ENCODE measurements at places on chromosomes 7 and 10.
A peak's percentile ranks its signal among the peaks of the same experiment; 100 is the strongest.

DNA sequence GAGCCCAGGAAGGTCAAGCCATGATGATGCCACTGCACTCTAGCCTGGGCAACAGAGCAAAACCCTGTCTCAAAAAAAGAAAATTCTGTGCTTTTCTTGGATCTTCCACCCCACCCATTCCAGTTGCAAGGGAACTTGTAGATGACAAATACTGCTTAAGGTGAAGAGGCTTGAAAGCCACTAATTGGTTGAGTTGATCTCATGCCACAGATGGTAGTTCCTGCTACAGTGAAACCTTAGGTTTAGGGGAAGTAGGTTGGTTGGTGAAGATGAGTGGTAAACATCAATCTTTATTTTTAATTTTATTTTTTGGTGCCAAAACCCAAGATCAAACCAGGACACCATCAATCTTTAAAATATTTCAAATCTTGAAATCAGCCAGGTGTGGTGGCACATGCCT, 2.9 kb upstream of the GDI2 start:
- no peak for DNase-seq

DNA sequence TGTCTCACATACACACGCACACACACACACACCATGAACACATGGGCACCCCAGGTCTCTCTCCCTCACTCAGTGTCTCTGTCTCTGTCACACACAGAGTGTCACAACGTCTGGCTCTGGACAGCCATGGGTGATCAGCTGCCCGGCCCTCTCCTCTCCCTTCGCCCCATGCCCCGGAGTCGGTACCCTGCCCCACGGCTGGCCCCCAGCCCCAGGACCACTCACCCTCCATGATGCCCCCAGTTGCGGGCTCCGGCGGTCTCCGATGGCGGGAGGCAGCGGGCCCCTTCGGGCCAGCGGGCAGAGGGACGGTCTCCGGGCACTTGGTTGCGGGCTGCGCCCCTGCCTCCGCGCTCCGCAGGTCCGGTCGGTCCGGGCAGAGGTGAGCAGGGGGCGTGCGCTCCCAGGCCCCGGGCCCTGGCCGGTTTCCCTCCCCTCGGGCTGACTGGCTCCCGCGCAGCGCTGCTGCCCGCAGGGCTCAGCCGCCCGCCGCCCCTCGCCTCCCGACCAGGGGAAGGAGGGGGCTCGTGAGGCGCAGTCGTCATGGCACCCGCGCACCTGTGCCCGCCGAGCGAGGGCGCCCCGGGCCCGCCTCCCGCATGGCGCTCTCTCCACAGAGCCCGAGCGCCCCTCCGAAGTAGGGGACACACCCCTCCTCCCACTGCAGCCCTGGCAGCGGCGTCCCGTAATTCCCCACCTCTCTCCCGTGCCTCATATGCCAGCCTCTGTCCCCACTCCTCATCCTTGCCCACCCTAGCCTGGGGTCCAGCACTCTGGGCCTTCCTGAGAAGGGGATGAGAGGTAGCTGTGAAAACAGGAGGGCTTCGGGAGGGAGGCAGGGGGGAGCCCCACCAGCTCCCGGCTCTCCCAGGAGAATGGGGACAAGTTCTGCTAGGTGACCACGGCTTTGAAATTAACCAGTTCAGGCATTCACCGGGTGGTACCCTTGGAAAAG, at the start of gene NPFFR1:
NPFFR1 (minus strand) TSS at position 560 of the 955 bp plus-strand sequence; CDS start at position 232, 328 bp downstream.
- DNase-seq: no peak

GRCh38 chr7:1815051-1815481, 145.0 kb downstream of the ELFN1 start:
- peak; percentile 11 for DNase-seq

DNA sequence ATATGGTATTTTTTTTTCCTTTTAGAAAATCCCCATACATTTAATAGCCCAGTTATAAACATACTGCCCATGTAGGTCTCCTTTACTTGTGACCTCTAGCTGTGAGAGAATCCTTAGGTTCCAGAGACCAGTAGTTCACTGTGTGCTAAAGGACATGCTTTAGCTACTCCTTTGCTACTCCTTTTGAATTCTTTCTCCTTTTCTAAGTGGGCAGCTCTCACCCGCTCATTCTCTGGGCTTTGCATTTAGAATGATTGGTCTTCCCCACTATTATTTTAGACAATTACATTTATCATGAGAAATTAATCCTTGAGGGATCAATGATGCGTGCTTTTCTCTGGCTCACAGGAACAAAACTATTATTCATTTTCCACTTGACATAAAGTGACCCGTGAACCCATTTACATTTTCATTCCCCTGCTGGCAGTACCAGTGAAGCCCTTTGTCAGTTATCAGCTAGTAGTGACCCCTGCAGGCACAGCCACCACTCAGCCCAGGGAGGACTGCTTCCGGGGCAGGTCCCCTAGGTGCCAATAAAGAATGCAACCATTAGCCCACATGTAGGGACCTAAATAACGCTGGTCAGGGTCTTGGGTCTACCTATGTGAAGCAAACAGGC, 844.3 kb downstream of the CNTNAP2 start:
- DNase-seq: no peak

DNA sequence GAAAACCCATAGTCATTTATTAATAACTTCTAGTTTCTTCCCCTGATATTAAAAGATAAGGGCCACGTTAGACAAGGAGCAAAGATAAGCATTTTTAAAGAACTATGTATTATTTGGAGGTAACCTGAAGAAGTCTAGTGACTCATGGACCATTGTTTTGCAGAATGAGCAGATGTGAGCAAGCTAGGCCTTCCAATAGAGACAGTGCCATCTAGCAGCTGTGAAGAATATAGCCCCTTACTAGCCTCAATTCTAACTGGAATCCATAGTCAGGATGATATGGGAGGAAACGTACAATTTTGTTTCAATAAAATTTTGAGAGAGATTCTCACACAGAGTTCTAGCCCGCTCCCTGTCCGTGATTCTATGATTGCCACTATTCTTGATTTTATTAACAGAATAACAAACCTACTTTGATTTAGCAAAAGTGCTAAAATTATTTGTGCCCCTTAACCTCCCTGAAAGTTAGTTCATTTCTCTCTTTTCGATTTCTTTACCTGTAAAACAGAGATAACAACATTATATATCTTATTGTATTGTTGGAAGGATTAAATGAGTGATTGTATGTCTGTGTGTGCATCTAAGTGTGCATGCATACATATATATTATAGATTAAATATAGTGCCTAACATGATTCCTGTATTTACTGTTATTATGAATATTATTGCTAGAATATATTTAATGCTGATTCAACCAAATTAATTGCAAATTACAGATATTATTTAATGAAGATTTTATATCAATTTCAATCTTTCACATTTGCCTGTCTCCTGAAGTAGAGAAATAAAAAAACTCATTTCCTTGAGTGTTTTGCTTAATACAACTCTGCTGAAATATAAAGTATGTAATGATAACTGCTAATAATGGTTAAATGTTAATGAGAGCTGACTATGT, 22.7 kb downstream of the FAM237B start:
- DNase-seq: peak; percentile 72

- peak; percentile 73 for DNase-seq
Observed at GRCh38 chr10:79129361-79129997, 60.7 kb downstream of the ZMIZ1 start.

- DNase-seq: no peak
Observed at GRCh38 chr10:51768886-51769465, 69.6 kb upstream of the CSTF2T start.

DNA sequence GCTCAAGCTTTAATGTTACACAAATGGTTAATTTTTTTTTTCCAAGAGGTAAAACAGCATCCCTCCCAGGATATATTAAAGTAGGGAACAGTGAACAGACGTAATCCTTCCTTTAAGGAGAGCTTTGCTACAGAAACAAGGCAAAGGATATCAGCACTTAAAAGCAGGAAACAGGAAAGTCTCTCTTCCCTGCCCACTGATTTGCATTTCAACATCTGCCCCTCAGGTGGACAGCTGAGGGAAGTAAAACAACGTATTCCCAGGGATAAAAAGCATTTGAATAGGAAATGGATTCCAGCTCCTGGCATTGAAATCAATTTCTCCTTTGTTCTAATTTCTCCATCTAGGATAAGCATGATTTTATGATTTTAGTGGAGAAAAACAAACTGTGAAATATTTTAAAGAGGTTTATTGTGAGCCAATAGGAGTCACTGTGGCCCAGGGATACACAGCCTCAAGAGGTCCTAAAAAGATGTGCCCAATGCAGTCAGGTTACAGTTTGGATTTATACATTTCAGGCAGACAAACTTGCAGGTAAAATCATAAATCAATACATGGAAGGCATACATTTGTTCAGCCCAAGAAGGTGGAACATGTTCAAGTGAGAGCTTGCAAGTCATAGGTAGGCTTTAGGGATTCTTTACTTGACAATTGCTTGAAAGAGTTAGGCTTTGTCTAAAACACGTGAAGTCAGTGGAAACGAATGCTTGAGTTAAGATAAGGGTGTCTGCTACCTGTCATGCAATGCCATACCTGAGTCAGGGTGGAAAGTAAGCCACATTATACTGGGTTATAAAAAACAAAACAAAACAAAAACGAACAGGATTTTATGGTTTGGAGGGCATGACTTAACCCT, 286.2 kb upstream of the VWC2 start:
- no peak for DNase-seq

DNA sequence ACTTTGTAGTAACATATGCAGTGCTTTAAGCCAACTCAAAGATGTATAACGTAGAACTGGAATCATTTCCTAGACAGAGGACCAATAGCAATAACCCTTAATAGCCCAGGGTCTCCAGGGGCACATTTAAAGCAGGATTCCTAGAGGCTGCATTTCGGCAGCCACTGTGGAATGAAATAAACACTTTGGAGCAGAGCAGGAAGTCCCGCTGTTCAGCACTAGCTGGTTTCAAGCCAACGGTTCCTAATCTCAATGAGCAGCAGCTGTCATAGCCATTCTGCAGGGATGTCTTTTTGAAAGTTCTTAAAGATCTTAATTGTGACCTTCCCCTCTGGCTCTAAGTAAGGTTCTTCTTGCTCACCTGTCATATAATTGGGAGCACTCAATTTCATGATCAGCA, 18.4 kb upstream of the MACROH2A2 start:
- DNase-seq: no peak

DNA sequence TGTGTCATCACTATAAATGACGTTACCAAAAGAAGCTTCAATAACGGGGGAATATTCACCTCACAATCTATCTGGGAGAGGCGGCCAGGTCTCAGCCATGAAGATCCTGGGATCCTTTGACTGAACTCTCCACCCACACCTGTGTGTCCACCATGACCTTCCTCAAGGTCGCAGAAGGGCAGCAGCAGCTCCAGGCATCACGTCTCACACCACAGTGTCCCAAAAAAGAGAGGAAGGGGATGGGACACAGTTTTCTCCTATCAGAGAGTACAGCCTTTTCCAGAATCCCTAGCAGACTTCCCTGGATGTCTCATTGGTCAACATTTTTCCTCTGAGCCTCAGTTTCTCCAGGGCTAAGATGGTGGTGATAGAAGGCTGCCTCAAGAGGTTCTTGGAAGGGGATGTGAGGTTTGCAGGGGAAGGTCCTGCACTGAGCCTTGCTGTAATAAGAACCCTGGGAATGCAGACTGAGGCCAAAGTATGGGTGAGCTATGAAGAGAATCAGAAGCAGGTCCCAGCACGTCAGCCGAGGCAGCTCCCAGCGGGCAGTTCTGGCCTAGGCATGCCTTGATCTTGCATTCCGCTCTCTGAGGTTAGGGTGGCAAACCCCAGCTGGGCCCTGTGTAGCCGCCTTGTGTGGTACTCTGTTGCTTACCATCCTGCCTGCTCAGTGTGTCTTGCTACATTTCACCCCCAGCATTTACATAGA, 63.8 kb downstream of the COL26A1 start:
- no peak for DNase-seq

DNA sequence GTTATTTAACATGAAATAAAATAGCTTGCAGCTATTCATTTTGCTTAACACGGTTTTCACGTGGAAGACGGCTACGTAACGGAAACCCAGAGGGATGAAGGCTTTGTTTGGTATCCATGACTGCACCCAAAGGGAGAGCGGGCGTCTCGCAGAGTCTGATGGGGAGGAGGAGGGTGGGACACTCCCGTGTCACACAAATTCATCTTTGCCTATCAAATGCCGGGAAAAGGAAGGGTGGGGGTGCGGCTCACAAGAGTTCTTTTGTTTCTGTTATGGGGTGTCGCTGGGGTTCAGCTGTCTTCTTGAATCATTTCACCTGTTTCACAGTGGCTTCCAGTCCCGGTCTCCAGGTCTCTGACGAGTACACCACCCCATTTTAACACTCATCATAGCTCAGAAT, 108.5 kb downstream of the ZRANB1 start:
- DNase-seq: no peak

GRCh38 chr7:91876391-91877133, 3.9 kb downstream of the MTERF1 start:
- DNase-seq: peak; percentile 54

DNA sequence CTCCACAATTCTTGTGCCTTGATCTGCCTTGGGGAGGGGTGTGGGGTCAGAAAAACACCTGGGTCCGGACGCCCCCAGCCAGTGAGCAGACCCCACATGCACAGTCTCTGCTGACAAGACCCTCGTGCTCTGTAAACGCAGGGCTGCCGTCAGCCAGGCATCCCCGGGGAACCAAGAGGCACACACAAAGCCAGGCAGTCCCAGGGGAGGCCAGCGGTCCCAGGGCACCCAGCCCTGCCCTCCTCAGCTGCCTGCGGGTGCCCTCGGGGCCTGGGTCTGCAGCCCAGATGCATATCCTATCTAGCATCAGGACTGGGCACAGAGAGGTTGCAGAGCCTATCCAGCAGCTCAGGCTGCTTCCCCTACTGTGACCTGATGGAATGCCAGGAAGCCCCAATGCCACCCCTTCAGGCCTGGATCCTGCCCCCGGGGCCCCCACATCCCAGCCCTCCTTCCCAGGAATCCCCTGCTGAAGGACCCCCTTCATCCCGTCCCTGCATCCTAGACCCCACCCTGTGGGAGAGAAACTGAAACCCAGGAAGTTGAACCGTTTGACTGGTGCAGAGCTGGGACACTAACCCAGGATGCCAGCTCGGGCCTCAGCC, 92.4 kb downstream of the MICALL2 start:
- DNase-seq: no peak

GRCh38 chr10:29670761-29671160, 36.0 kb upstream of the SVIL start:
- DNase-seq: no peak

- DNase-seq: no peak
Observed at GRCh38 chr7:882336-883035, 6.1 kb downstream of the GET4 start.

DNA sequence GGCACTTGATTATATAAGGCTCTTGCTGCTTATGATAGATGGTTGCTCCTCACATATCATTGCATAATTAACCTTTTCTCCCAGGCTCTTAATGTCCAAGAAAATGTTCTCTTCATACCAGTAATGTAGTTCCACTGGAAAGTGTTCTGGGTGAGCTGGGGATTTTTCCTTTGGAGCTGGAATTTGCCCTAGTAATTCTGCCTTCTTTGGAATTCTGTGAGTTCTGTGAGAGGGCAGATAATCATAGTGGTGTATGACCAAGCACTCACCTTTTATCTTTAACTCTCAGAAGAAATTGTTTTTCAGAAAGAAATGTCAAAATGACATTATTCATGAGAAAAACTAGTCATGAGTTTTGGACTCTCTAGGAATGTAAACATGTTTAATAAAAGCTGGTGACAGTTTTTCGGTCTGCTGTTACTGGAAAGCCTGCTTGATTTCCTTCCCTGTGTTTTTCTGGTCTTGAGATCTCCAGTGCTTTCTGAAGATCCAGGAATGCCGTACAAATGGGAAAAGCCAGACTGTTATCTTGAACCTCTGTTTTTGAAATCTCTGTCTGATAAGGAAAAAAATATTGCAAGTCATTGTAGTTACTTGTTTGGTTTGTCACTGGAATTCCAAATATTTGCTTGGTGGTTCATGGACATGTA, 148.3 kb upstream of the PRPS1L1 start:
- DNase-seq: no peak

- no peak for DNase-seq
Observed at GRCh38 chr7:86667732-86668131, 24.0 kb downstream of the GRM3 start.
